ENCODE measurements at places on chromosomes 5 and 9.

DNA sequence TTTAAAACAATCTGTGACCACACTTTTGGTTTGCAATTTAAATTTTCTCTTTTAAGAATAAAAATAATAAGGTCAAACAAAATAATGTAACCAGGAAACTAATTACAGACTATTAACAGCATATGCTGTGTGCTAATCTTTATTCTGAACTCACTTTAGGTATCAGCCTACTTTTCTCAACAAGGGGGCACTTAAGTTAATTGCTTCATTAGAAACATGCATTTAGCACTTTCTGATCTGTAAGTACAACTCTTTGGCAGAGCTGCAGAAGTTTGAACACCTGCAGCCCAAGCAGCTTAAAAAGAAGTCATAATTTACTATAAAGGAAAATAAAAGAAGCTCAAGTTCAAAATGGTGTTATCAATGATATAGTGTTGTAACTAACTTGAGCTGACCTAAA lies 21.7 kb downstream of the XRCC4 start:
- no peak for DNase-seq

DNA sequence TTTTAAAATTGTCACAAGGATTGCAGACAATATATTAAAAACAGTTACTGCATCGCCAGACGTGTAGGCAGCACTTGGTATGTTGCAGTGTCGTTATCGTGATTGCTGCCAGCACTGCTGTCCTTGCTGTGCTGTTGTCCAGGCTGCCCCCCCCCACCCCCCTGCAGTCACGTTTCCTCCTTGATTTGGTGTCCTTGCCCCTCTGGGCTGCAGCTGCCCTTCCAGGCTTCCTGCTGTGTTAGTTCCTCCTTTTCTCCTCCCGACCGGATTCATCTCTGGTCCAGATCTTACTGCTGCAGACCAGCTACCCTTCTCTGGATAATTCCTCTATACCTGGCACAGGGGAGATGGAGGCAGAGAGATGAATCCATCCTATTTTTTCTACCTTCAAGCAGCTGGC lies 298.9 kb downstream of the TRIM32 start:
- no peak for DNase-seq

DNA sequence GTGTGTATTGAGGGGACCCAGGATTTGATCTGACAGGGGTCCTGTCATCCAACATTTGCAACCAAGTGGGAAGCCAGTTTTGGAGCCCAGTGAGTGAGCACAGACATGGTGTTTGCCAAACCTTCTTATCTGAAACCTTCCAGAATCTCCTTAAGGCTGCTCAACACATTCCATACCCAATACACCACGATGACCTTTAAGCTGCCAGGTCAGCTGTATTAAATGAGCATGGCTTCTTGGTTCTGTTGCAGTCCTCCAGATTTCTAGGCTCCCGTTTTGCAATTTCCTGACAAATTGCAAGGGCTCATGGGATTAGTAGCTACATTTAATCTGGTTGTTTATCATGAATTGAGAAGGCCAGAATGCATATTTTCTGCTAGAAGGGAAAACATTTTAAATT lies 124.2 kb upstream of the ATP10B start:
- DNase-seq, result no peak

DNA sequence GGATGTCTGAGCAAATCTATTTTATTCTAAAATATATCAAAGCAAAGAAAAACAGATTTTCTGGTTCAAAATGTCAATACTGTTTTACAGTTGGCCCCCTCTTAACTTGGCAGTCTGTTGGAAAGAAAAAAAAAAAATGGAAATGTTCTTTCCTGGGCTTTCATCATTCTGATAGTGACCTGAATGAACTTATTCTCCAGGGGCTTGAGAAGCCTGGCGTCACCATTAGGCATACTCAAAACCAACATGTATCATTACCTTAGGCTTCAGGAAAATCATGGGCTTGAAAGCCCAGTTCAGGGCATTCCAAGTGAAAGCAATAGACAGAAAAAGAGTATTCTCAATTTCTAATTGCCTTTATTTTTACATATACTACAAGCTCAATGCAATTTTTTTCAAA lies 283.7 kb upstream of the PUM3 start:
- no peak for DNase-seq

DNA sequence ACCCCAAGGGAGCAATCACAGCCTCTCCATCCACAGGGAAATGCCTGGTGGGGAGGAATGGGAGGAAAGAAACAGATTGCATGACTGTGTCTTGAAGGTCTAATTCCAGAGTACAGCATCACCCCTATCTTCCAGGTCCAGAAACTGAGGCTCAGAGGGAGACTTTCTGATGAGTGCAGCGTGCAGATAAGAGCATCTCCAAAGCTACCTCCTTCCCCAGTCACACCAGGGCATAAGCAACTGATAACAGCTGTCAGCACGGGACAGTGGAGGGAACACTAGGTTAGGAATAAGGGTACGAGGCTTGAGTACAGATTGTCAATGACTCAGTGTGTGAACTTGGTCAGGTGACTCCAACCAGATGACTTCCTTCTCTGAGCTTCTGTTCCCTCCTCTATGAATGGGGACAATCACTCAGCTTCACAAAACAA lies 126.9 kb downstream of the KCNIP1 start:
- no peak for DNase-seq

DNA sequence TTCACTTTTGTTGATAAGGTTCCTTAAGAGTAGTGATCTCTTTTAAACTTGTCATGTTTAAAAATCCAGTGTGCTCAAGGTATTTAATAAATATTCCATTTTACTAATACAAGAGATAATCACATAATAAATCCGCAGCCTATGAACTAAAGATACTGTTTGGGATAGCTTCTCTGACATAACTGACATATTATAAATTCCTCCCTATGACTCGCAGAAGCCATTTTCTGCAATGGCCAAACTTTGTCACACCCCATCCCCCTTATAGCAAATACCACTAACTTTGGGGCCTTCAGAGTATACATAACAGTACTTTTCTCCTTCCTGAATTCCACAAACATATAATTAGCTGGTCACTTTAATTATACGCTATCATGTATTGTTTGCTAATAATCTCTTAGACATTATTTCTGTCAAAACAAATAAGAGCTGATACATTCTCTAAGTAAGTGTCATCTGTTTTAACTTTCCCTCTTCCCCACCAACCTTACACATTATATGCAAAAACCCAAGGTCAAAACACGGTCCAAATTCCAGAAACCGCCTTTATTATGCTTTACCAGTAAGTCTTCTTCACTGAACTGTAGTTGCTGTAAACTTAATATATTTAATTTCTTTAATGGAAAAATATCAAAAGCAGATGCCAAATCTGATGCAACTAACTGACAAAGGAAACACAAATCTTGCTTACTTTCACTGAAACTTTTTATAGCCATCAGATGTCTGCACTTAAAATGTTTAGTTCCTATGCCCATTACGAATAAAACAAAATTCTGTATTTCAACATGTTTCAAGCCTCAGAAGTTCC lies 971 bp downstream of the TMEM267 start:
- DNase-seq, result no peak

- peak; percentile 69 for DNase-seq
Observed at GRCh38 chr5:133240425-133241091, 188.7 kb downstream of the HSPA4 start.

- no peak for DNase-seq
Observed at GRCh38 chr9:123375469-123376132, 19.6 kb downstream of the CRB2 start.

DNA sequence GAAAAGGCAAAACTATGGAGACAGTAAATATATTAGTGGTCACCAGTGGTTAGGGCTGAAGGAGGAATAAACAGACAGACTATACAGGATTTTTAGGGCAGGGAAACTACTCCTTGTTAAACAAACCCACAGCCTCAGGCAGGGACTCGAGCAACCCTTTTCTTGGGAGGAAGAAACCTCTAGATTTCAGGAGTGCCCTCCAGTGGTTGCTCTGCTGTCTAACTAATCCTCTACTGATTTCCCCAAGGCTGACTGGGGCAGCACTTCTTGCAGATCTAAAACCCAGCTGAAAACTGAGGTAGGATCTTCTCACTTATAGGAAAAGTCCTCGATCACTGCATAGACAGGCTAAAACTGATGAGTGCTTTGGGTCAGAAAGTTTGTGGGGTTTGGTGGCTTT lies 176.8 kb downstream of the ISOC1 start:
- DNase-seq, result no peak

- peak; percentile 55 for DNase-seq
Observed at GRCh38 chr5:149618581-149619248, 37.4 kb downstream of the ARHGEF37 start.

- no peak for DNase-seq
Observed at GRCh38 chr5:125554355-125554754, 807.9 kb upstream of the ZNF608 start.

DNA sequence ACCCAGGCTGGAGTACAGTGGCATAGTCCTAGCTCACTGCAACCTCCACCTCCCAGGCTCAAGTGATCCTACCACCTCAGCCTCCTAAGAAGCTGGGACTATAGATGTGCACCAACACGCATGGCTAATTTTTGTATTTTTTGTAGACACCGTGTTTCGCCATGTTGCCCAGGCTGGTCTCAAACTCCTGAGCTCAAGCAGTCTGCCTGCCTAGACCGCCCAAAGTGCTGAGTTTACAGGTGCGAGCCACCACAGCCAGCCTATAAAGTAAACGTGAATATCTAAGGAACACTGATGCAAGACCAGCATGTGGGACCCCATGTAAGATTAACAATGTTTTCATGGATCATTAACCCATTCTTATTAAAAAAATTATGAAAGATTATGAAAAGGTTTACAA lies 15.9 kb downstream of the ANXA2R start:
- DNase-seq, result no peak

GRCh38 chr5:138360941-138361452 lies 8.5 kb downstream of the KDM3B start:
- no peak for DNase-seq

GRCh38 chr5:32542216-32543059 lies 42.9 kb upstream of the SUB1 start:
- peak; percentile 45 for DNase-seq

- DNase-seq, result peak; percentile 62
Observed at GRCh38 chr5:35129921-35130485, 82.3 kb upstream of the AGXT2 start.

DNA sequence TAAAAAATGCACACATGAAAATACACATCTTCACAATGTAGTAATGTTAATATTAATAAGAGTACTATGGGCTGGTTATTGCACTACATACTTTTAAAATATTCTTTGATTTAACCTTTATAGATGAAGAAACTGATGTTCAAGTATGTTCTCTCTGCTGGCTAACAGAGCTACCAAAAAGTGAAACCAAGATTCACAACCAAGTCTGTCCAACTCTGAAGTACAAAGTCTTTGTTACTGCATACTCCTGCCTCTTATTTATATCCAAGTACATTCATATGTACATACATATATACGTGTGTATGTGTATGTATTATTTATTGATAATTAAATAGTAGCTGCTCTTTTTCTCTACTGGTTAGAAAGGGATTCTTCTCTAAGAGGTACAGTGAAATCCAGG lies 325.6 kb downstream of the BNC2 start:
- no peak for DNase-seq

DNA sequence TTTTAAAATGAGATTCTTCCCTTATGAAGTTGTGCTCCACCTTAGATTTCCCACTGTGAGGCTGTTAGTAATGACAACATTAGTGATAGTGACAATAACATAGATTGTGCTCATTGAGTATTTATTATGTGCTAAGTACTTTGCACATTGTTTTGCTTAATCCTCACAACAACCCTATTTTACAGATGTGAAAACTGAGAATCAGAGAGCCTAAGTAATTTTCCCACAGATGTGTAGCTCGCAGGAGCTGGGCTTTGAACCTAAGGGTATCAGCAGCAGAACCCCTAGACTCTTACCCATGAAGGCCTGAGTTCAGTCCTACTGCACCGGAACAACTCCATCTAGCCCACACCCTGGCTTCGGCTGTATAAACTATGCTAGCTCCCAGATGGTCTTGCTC lies 15.6 kb upstream of the ARAP3 start:
- no peak for DNase-seq

DNA sequence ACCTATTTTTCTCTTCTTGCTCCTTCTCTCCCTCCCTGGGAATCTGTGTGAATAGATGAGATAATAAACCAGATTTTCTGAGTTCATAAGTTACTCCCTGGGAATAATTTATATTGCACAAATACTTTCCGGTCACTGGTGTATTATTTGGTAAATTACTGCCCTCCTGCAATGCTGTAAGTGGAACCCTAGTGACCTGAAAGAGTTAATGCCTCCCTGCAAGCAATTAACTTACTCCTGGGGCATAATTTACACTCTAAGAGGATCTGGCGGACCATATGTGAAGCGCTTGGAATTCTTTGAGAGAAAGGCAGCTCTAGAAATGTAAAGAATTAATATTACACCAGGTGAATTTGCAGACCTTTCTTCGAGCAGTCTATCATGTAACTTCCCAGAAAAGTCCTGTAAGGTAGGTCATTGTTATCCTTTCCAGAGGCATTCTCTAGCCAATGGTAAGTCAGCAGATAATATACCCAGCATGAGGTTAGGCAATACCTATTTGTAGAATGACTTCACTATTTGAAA lies 7.0 kb upstream of the GDNF start:
- DNase-seq, result no peak

GRCh38 chr9:18324928-18325745 lies 148.8 kb upstream of the ADAMTSL1 start:
- DNase-seq, result no peak

- no peak for DNase-seq
Observed at GRCh38 chr9:36132086-36132485, 4.4 kb upstream of the GLIPR2 start.

- DNase-seq, result no peak
Observed at GRCh38 chr5:126871441-126871840, 94.5 kb downstream of the LMNB1 start.

DNA sequence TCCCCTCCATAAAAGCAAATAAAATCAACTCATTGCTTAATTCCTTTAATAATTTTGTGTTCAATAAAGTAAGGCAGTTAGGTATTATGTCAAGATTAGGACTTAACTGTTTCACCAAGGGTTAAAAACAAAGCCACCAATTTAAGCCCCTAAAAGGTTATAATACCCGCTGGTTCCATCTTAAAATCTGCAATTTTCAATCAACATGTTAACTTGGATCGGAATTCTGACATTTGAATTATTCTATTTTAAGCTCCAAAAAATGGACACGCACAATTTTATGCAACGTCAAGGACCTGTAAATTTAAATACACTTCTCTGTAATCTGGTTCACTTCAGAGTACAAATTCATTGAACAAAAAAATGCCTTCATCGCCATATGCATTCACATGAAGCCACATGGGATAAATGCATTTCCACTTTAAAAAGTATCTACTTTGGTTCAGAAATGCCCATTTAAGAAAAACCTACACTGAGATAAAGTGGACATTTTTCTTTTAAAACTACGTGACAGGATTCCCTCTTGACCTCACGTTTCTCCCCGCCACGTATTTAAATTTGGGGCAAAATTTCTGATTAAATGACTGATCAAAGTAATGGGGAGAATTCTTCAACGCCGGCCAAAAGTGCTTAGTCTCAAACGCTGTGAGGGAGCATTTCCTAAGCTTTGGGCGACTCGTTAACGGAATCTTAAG lies 721 bp downstream of the GIN1 start:
- DNase-seq, result no peak

GRCh38 chr5:170263906-170264305 lies 31.1 kb downstream of the C5orf58 start:
- DNase-seq, result no peak

Measured in stimulated activated CD8-positive, alpha-beta memory T cell treated with anti-CD3 and anti-CD28 coated beads, Interleukin-4, amount 100 ng/mL, for 48 hours (primary cell).